ENCODE measurements at places on chromosomes 1 and 21.

DNA sequence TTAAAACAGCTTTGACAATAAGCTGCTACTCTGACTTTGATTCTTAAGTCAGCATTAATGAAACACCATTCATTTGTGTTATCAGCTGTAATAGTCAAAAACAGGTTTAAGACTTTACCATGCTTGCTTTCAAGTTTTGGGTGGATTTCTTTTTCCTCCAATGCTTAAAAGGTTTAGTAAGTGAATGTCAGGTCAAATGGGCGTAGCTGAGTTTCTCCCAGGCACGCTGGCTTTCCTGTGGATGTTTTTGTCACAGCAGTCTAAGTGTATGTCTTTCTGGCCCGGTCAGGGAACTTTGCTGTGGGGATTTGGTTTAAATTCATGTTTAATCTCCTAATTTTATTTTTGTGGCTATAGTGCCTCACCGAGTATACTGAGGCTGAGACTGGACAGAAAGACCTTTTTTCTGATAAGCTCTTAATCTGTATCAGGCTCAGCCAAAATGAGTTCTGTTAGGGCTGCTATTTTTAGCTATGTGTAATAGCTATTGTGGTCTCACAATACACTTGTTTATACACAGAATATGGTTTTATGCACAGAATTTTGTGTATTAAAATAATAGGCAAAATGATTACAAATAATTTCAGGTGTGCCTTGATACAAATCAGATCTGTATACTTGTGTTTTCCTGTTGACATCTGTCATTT lies 292.8 kb downstream of the DISC1 start:
- no peak for DNase-seq

GRCh38 chr1:208499026-208499425 lies 254.8 kb upstream of the PLXNA2 start:
- DNase-seq: no peak

DNA sequence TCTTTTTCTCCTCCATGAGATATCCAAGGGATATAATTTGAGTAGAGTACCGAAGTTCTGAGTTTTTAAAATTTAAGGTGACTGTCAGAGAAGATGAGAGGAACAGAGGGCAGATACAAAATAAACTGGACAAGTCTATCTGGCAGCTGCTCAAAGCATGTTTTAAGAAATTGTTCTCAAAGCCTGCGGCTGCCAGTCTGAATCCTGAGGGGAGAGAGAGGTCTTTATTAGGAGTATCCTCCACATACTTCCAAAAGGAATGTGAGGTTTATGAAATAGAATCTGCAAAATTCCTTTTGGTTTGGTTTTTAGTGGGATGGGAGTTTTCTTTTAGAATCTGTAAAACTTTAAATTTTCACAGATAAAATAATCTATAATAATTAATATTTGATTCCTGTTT lies 41.3 kb downstream of the TTC13 start:
- no peak for DNase-seq

DNA sequence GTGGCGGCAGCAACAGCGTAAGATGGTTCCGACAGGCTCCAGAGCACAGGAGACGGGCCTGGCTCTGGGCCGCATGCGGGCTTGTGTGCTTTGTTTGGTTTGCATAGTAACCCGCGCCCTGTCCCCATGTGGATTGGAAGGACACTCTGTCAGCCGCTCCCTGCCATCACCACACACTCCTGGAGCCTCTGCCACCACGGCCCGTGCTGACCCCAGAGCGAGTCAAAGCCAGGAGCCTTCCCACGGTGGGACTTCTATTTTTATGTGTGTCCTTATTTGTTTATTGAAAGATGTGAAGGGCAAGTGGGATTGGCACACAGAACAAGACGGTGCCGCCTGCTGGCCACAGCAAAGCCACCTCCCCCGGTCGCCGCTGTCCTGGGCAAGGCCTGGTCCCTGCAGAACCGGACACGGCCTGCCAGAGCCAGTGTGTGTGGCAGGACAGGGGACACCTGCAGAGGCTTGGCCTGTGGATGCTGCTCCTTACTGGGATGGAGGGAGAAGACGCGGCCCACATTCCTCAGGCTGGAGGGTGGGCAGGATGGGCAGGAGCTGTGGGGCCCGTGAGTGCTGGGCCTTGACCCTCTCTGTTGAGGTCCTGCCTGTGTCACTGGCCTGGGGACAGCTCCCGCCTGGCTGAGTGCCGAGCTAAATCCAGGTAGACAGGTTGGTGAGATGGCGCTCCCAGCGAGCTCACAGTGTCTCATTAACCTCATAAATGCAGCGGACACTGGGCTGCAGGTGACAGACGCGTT lies 64.4 kb downstream of the AGPAT3 start:
- no peak for DNase-seq

DNA sequence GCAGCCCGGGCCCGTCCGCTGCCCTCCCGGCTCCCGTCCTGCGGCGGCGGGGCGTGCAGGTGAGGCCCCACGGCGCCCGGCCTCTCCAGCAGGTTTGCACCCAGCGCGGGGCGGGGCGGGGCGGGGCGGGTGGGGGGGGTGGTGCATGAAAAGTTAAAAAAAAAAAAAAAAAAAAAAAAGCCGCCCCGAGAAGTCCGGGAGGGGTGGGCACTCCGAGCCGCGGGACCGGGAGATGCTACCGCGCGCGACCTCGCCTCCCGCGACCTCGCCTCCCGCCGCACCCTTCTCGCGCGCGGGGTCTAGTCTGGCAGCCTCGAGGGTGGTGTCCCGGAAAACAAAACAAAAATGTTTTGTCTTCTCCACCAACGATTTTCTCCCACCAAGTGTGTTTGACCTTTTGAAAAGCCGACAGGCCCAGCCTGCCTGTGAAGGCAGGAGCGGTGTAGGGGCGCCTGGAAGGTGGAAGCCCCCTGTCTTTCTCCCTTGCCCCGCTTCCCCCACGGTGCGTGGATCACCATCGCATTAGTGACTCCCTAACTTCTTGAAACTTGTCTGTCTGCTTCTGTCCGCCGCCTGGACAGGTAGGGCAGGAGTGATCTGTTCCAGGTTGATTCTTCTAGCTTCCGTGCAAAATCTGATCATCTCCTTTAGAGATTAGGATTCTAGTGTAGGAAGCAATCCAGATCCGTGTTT lies 569 bp downstream of the RCAN3 start:
- no peak for DNase-seq

- no peak for DNase-seq
Measured at GRCh38 chr1:202270871-202271326, 70.8 kb downstream of the UBE2T start.

DNA sequence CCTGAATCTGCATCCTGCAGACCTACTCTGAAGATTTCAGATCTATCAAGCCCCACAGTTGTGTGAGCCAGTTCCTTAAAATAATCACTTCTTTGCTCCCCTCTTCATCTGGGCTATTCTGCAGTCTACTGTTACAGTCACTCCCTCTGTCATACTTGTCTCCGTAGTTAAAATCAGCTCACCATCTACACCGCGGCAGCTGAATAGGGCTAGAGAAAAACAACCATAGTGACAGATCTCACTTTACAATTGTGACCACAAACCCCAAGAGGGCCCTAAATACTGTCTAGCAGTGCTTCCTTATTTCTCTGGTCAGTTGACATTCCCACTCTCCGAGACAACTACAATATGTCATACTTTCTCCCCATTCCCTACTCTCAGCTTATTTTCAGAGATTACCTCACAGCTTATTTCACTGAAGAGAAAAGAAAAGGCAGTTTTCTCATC lies 12.9 kb downstream of the DESI2 start:
- peak; percentile 11 for DNase-seq

- DNase-seq: peak; percentile 36
Measured at GRCh38 chr1:159936273-159936904, 9.0 kb downstream of the IGSF9 start.

GRCh38 chr1:68116643-68117235 lies 66.3 kb upstream of the DIRAS3 start:
- DNase-seq: peak; percentile 39

DNA sequence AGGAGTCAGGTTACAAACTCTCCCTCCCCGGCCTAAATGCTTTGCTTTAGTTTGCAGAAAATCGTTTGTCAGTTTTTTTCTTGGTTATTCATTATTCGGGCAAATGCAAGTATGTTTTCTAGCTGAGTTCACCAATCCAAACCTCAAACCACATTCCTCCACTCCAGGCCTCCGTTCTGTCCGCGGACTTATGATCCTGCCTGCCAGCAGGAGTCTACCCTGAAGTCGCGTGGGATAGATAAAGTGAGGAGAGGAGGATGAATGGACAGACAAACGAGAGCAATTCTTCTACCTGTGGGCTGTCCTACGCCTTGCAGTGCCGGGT lies 1.3 kb downstream of the ADAMTS1 start:
- no peak for DNase-seq

DNA sequence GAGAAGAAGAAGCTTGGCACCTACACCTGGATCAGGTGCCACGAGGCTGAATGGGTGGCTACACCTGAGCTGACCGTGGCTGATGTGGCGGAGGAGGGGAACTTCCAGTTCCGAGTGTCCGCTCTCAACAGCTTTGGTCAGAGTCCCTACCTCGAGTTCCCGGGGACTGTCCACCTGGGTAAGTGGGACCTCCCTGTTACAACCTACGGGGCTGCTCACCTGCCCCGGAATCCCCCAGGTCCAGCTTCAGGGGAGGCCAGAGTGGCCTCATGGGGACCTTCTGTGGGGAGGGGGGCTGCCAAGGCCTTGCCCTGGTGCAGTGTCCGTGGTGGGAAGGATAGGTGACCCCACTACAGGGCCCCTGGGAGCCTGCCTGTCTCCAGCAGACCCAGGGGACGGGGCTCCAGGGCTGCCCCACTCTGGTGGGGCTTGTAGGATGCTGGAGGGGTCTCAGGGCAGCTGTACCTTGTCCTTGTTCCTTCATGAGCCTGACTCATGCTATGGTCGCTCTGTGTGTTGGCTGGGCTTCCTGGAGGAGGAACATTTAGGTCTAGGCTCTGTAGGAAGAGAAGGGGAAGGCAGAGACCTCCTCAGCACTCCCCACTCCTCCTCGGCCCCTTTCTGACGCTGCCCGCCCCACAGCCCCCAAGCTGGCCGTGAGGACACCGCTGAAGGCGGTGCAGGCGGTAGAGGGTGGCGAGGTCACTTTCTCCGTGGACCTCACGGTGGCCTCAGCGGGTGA lies 7.2 kb downstream of the OBSCN start:
- no peak for DNase-seq

DNA sequence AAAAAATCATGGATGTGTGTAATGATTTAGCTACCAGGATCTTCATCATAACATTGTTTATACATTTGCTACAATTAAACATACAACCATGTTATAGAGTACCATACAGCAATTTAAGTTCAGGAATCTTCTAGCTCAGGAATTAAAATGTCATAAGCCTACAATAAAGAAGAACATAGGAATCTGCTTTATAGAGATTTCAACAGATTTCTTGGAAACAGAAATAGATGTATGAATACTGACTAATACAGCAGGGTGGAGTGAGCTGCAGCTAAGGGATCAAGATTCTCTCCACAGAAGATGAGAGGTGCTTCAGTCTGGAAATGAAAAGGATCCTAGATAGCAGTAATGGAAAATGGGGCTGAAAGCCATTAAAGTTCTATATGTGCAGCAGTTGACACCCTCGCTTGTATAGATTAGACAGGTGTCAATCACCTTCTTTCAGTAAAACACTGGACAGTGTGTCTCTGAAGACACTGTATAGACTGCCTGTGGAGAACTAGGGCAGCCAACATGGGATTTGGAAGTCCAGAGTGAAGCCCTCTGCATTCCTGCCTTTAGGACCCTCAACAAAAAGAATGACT lies 73.9 kb downstream of the DNTTIP2 start:
- no peak for DNase-seq

DNA sequence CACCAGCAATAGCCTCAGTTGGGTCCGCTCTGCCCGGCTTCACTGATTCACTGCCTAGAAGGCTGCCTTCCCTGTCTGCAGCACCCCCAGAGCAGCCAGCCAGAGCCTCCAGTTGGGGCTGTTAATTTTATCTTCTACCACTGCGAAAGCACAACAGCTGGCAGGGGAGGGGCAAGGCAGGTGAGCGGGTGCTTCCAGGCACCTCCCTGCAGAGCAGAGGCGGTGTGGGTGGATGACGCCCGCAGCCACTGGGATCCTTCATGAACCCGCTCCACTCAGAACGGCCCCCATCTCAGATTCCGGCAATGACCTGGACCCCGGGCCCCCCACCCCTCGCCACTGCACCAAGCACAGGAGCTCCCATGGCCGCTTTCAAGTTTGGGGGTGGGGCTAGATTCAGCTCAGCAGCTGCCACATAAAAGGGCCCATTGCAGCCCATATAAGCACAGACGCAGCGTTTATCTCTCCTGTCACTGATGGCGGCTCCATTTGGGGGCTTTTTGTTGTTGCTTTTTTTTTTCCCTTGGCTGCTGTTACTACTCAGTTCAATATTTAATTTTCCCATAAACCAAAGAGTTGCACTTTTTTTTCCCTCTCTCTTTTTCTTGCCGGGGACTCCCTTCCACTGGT lies 128.0 kb upstream of the KLHDC7A start:
- DNase-seq: no peak

GRCh38 chr1:245797592-245798348 lies 643.0 kb downstream of the KIF26B start:
- no peak for DNase-seq

- no peak for DNase-seq
Measured at GRCh38 chr1:3333903-3334302, 120.6 kb upstream of the ARHGEF16 start.

GRCh38 chr21:44071359-44072104 lies 35.7 kb upstream of the PWP2 start:
- no peak for DNase-seq

- DNase-seq: peak; percentile 4
Measured at GRCh38 chr1:159000625-159001024, 9.1 kb upstream of the IFI16 start.

- no peak for DNase-seq
Measured at GRCh38 chr1:19678493-19678892, 13.8 kb downstream of the HTR6 start.

GRCh38 chr1:165444897-165445370 lies at the start of gene RXRG:
Gene RXRG (minus strand): TSS chr1:165445126. CDS start chr1:165444893, 233 bp downstream.
- DNase-seq: no peak

- DNase-seq: no peak
Measured at GRCh38 chr1:215599418-215600074, 32.4 kb downstream of the KCTD3 start.

GRCh38 chr1:1554550-1554925 lies 14.1 kb upstream of the TMEM240 start:
- DNase-seq: peak; percentile 85

DNA sequence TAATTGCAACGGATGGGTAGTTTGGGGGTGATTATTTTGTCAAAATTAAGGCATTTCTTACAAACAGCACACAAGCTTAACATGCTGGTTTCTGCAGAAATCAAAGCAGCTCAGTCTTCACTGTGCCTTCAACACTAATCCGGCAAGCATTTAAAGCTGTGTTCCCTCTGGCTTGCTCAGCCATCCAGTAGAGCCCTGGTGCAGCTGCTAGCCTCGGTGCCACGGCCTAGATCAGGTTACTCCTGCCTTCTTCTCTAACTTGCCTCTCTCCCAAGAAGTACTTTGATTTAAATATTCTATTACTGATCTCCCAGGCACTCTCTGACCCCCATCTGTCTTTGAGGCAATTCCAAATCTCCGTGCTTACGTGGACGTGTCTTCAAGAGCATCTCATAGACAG lies 85.6 kb downstream of the GREM2 start:
- DNase-seq: no peak

- no peak for DNase-seq
Measured at GRCh38 chr1:210372491-210372890, 43.8 kb downstream of the HHAT start.

Measured in SW480 (cell line).